BE2C (cell line): ENCODE measurements at places on chromosomes 2 and 18.

- no peak for DNase-seq
These were observed 13.9 kb downstream of the CNDP2 start for GRCh38 chr18:74509856-74510769.

DNA sequence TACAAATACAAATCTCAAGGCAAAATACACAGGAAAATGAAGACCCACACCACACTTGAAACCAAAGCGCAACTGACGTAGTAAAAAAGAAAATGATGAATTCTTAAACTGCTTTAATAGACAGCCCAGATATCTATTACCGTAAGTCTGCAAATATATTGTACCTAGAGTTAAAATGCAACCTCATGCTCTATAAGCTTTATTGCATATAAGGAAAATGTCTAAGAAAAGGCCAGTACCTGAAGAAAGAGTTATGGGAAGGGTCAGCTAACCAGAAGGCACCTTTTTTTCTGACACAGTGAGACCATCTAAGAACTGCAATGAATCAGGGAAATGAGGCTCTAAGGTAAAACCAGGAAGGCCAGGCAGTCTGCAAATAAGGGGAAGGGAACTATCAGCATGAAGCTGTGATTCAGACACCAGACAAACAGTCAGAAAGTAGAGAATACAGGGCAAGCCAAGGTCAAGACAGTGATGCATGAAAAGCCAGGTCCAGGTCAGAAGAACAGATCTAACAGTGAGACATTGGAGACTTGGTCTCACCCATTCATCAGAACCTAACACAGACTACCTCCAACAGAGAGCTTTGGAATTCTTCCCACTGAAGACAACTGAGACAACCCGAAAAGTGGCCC lies 46.9 kb downstream of the PDE11A start:
- DNase-seq, result no peak

DNA sequence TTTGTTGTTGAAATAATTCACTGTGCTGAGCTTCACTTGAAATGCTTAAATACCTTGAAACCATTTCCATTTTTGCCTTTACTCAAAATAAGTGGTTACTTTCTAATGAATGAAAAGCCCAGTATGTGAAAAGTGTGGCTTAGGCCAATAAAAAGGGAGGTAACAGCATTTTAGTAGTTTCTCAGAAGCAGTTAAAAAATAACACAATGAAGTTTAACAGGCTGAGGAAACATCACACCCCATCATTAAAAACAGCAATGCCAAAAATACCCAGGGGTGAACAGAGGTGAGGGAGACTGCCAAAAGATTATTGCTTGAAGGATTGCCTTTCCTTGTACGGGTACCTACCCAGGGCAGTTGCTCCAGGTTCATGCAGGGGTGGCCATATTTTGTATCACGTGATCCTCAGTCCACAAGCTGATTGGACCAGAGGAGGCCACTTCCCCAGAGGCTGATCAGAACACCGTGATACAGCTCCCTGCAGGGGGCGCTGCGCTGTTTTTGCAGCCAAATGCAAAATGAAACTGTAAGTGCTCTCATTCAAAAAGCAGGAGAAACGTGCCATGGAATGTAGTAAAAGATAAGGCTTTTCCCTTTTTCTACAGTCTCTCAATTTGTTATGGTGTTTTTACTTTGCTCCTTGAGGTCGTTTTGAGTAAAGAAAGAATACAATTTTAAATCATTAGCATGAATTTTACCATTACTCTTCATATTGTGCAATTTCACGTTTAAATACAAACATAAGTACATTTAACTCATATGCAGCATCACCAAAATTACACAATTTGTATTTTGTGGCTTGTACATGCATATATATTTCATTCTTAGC lies 70.2 kb upstream of the SH3BP4 start:
- DNase-seq, result peak; percentile 94

GRCh38 chr18:57921708-57922107 lies 118.6 kb upstream of the ATP8B1 start:
- no peak for DNase-seq

GRCh38 chr2:118554616-118555015 lies 292.8 kb downstream of the EN1 start:
- no peak for DNase-seq

GRCh38 chr2:188524519-188525113 lies 232.9 kb downstream of the GULP1 start:
- DNase-seq, result peak; percentile 5

- no peak for DNase-seq
These were observed 27.9 kb downstream of the KIAA1328 start for GRCh38 chr18:36856815-36857214.

DNA sequence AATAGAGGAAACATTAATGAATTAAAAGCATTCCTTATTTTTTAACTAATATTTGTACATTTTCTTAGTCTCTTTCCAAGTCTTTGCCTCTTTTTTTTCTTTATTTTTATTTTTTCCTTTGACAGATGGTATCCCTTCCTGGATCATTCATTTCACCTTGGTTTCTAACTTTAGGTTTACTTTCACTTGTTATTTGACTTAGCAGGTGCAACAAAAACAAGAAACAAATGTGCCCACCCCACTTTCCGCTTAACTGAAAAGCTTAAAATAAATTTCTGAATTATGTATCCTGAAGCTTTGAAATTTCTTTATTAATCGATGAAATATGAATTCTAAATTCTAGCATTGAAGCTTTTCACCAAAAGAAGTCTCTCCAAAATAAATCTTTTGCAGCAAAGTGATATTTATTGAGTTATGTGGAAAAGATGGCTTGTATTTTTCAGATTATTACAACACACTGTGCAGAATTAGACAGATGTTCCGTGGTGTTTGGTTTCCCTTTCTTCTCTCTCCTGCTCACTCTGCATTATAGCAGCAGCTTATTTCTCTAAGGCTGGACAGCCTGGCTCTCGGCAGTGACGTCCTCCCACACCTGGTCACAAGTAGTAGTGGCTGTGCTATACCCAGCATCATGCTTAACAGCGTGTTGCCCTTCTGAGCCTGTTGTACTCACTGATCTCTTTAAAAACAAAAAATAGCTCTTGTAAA lies 99.1 kb upstream of the ZNF397 start:
- no peak for DNase-seq

DNA sequence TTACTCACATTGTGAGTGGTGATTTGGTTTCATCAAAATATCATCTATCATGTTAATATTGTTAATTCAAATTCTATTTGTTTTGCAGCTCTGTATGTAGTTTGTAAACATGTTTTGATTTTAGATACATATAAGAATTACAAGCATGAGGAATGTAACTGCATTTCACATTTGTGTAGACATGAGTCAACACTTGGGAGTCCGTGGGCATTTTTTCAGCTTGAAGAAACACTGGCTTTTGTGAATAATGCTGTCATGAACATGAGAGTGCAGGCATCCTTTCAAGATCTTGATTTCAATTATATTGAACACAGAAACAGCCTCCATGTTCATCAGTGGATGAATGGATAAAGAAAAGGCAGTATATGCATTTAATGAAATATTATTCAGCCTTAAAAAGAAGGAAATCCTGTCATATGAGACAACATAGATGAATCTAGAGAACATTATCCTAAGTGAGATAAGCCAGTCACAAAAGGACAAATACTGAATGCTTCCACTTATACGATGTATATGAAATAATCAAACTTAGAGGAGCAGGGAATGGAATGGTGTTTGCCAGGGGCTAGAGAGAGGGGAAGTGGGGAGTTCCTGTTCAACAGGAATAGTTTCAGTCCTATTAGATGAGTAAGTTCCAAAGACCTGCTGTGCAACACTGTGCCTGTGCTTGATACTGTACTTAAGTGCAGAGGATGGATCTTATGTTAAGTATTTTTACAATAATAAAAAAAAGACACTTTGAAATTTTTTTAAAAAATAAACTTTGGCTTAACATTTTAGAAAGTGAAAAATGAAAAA lies 194.9 kb downstream of the LRATD1 start:
- no peak for DNase-seq

GRCh38 chr2:212975333-212975732 lies 176.1 kb downstream of the IKZF2 start:
- no peak for DNase-seq

DNA sequence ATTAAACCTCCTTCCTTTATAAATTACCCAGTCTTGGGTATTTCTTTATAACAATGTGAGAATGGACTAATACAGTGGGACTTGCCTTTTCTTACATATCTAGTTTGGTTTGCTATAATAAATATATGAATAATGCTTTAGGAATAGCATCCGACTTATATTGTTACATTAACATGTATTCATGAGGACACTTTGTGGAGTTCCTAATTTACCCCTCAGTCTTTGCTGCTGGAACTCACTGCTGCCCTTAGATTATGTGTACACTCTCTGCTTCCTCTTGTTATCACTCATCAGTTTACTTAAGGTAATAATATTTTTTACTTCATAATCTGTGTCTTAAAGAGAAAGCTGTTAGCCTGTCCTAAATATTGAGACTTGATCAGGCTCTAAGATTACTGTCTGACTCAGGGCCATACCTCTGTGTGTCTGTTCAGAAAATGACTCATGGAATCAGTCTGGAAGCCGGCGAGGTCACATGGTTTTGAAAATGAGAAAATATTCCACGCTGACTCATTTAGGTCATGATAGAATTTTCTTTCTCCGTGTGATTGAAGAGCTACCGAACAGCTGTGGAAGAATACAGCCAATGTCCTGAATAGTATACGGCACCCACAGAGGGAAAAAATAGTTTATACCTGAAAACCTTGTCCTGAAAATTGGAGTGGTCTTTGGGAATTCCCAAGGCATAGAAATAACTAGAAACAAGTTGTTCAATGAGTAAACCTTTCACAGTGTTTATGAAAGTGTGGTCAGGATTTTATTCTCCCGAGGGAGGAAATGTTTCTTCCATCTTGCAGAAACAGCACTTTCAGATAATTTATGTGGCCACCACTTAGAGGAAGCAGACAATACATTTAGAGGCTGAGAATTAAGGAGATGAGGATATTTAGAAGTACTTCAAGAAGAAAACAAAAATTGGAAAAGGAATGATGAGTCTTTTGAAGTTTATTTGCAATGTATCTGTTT lies 156.4 kb downstream of the DSEL start:
- DNase-seq, result peak; percentile 45

- no peak for DNase-seq
These were observed 3031.0 kb upstream of the TEKT4 start for GRCh38 chr2:91839904-91840868.

- no peak for DNase-seq
These were observed 93.8 kb upstream of the CXCR4 start for GRCh38 chr2:136211701-136212100.

DNA sequence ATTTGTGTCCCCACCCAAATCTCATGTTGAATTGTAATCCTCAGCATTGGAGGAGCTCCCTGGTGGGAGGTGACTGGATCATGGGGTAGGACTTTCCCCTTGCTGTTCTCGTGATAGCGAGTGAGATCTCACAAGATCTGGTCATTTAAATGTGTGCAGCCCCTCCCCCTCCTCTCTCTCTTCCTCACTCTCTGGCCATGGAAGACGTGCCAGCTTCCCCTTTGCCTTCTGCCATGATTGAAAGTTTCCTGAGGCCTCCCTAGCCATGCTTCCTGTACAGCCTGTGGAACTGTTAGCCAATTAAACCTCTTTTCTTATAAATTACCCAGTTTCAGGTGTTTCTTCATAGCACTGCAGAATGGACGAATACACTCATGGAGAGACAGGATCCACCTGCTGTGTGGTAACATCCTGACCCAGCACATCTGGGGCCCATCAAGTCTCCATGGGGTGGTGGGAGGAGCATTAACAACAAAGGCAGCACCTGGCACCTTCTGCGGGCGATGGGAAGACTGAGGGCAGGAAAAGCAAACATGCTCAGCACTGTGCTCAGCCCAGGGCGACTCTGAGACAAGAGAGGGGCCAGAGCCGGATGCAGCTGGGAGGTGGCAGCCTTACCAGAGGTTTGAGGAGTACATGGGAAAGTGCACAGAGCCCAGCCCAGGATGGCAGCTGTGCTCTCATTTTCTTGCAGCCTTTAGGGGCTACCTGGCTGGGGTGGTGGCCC lies 16.2 kb upstream of the ALPP start:
- DNase-seq, result no peak

GRCh38 chr2:74099271-74099670 lies 48.4 kb downstream of the BOLA3 start:
- DNase-seq, result no peak

DNA sequence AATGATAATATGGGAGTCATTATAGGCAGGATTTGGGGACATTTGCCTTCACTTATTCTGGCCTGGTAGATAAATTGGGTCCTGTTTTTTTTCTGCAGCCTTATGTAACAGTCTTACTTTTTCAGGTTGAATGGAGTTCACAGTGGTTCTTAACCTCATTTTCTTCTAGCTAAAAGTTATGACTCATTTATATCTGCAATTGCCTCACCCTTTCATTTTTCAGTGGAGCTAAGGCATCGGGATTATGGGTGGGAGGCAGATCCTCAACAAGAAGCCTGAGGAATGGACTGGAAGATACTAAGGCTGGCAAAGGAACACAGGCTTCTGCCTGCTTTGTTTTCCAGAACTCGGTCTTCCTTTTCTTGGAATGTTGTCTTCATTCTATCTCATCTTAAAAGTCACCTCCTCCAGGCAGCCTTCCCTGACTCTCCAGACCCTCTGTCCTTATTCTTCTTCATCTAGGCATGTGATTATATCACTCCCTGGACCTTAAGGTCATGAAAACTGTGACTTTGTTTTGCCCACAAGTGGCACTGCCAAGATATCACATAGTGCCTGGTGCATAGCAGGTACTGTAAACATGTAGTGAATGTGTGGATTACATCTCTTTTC lies 41.0 kb upstream of the ACSL3 start:
- no peak for DNase-seq

- no peak for DNase-seq
These were observed 70.1 kb downstream of the NABP1 start for GRCh38 chr2:191748059-191748461.

GRCh38 chr2:119691651-119692245 lies 12.7 kb downstream of the TMEM177 start:
- no peak for DNase-seq
